ENCODE measurements at places on chromosomes 3 and 15.
A peak's percentile ranks its signal among the peaks of the same experiment; 100 is the strongest.

GRCh38 chr15:100565591-100565990 lies 36.4 kb downstream of the LINS1 start:
- no peak for DNase-seq

- DNase-seq: no peak
Observed at GRCh38 chr15:54803987-54804386, 392.8 kb downstream of the RSL24D1 start.

- DNase-seq: peak; percentile 91
Observed at GRCh38 chr15:55267401-55268175, 22.0 kb downstream of the RAB27A start.

DNA sequence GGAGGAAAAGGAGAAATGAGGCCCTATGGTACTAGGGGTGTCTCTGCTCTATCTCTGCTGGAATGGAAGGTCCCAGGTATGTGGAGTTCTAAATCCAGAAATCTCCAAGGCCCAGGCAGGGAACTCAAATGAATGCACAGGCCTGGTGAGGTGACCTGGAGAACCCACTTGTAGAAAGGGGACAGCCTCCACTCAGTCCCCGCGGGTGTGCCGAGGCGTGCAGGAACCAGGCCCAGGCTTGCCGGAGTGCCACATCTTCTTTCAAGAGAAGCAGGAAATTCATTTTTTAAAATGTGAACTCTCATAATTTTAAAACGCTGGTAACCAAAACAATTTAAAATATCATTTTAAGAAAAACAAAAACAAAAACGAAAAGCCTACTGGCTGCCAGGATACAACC lies 32.2 kb upstream of the ADCY5 start:
- DNase-seq: no peak

DNA sequence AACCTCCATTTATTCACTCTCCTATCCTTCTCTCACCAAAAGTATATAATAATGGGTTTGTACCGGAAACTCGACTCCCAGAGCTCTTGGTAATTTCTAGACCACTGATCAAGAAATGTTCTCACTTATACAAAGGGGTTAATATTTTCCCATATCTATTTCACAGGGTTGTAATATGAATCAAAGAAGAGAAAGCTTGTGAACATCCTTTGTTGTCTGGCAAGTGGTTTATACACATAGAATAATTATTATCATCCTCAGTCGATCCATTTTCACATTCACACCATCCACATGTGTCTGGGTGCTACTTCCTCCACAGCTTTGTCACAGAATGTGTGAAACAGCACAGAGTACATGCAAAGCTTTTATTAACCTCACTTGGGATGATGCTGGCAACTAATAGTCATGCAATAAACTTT lies 29.9 kb upstream of the STT3B start:
- no peak for DNase-seq

DNA sequence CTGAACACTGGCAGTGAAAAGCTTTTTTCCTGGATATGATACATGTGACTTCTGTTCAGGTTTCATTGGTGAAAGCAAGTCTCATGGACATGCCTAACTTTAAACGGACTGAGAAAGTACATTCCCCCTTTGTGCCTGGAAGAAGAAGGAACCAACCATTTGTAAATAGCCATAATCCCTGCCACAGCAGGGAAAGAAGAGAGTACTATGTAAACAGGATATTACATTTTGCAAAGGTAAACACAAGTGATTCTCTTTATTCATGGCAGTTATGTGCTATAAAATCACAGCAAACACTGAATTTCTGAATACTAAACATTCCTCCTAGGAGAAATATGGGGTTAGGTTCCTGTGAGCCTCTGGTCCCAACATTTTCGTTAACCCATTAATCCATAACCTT lies 46.8 kb downstream of the PRICKLE2 start:
- DNase-seq: no peak

- DNase-seq: no peak
Observed at GRCh38 chr3:69720824-69721223, 18.4 kb upstream of the MITF start.

- DNase-seq: peak; percentile 80
Observed at GRCh38 chr3:69305011-69305410, 80.9 kb downstream of the FRMD4B start.

DNA sequence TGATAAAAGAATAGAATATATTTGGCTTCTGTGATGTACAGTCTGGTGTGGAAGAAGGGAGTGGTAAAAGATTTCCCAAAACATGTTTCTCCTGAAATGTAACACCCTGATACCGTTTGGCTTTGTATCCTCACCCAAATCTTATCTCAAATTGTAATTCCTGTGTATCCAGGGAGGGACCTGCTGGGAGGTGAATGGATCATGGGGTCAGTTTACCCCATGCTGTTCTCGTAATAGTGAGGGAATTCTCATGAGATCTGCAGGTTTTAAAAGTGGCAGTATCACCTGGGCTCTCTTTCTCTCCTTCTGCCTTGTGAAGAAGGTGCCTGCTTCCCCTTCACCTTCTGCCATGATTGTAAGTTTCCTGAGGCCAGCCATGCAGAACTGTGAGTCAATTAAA lies 1070.8 kb downstream of the IGSF11 start:
- DNase-seq: no peak

- DNase-seq: no peak
Observed at GRCh38 chr3:135228201-135228600, 433.1 kb downstream of the EPHB1 start.

All from mesenchymal stem cell (in vitro differentiated cells and primary cell).